ENCODE measurements at places on chromosomes 5 and 9.

DNA sequence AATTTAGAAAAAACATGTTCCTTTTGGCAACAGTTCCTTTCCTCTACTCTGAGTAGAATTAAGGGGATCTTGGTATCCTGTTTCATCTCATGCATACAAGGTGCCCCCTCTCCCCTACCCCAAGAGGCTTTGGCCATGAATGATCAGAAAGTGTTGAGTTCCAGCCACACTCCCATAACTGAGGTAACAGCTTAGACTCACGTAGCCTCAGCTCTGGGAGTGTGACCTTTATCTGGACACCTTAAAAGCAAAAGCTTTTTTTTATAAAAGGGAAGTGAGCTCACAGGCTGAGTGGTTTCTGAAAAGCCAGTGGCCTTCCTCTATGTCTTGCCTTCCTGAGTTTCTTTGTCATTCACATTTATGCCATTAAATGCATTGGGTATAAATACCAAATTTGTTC is 900 bp upstream of the HAVCR2 start:
- no peak for DNase-seq

- DNase-seq, result no peak
Observed at GRCh38 chr5:1983401-1983800, 100.7 kb upstream of the IRX4 start.

DNA sequence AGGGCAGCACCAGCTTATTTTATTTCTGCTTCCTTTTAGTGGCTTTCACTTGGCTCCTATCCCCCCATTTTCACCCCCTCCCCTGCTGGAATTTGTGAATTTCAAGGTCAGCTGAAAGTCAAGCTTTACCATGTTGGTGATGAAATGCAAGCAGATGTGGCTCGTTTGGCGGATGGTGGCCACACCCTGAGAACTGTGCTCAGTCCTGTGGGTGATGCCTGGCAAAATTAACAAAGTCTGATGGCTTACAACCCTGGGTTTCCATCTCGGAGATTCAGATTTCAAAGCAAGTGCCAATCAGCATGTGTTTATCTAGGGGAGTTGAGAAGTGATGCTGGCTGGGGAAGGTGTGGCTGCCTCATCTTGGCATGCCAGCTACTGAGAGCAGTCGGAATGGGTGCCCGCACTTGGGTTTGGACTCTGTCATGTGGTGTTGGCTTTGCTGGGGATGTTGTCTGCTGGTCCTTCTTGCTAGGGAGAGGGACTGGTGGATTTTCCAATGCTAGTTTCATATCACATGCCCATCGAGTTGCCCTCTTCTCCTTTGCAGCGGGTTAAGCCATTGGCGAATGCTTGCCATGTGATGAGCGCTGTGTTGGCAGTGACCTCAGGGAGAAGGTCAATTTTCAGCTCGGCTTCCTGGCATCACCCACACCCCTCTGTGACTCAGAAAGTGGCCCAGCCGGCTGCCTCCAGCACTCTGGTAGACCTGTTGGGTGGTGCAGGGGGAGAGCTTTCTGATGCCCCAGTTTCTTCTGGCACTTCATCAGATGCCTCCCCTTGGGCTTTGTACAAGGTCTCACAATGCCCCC is 77.0 kb upstream of the PITX1 start:
- DNase-seq, result no peak

DNA sequence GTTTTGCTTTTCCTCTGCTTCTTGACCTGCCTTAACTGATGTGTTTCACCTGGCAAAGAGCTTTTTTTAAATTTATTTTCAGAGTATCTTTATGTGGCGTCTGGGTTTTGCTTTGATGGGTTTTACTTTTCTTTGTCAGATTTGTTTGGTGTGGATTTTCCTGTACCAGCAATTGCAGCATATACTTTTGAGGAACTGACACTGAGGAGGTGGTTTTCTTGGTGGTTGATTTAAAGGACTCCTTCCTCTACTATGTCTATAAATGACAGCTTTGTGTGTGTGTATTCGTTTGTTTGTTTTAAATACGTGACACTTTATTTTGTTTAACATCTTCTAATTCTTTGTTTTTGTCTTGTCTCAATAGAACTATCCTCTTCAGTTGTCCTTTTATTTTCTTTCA is 1071.9 kb upstream of the ARRDC3 start:
- no peak for DNase-seq

DNA sequence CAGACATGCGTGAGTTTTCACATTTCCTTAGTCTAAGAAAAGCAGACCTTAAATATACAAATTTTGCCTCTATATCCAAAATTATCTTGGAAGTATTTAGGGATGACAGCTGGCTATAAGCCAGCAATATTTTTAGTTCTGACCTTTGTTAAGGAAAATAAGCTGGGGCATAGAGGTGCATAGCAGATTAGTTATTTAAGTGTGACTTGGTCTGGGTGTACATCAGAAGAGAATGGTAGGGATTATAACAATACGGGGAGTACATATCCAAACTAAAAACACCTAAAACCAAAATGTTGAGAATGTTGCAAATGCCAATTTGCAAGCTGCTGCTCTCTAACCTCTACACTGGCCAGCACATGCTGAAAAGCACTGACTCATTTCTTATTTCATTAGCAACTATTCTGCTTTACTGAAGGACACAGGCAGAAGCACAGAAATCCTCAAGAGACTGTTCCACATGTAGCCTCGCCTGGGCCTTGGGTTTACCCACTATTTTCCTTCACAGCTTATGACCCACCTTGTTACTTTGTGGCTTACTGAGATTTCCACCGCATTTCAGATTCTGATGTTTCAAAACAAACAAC is 22.3 kb downstream of the LEAP2 start:
- no peak for DNase-seq

GRCh38 chr9:95942016-95942415 is 66.5 kb downstream of the ERCC6L2 start:
- no peak for DNase-seq
